ENCODE measurements at places on chromosomes 3 and 15.

DNA sequence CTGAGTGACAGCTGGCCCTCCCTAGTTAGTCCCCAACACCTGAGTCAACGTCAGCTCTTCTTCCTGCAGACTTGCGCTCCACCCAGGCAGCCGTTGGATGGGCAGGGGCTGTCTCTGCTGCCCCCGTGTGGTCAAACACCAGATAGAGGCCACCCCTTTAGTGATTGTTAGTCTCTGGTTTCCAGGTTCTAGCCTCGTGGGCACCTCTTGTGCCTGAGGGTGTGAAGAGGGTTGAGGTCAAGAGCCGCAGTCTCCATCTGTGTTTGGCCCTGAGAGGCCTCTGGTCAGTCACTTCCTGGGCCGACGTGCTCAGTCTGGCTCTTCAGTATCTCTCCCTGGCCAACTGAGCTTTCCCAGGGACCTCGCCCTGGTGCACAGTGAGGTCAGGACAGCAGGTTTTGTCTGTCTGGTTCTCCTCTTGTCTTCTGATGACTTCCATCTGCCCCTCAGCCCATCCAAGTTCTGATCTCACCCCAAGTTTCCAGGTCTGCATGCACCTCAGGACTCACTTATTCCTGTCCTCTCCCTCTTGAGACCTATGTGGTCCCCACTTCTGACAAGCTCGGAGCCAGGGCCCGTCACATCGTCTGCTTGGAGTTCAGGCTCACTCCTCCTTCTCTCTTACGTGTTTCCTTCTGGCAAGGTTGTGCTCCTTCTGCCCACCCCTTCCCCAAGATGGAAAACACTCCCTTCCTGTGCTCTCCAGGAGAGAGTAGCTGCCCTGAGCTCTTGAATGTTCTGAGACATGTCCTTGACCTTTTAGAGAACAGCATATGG, 20.9 kb downstream of the CD276 start:
- DNase-seq: peak; percentile 37

DNA sequence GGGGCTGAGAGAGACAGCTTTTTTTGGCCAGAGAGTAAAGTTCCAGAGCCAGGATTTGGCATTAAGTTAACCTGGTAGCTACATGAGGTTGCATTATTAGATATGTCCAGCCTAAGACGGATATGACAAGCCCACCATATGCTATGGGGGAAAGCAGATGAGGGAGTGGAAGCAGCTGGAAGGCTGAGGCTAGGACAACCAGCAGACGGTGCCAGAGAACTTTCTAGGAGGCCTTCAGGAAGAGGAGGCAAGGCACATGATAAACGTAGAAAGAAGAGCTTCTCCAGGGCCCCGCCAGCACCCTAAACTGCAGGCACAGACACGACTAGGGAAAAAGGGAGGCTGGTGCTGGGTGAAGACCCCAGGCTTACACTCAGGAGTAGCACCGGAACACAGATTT, 87.0 kb downstream of the CTNNB1 start:
- DNase-seq: no peak

DNA sequence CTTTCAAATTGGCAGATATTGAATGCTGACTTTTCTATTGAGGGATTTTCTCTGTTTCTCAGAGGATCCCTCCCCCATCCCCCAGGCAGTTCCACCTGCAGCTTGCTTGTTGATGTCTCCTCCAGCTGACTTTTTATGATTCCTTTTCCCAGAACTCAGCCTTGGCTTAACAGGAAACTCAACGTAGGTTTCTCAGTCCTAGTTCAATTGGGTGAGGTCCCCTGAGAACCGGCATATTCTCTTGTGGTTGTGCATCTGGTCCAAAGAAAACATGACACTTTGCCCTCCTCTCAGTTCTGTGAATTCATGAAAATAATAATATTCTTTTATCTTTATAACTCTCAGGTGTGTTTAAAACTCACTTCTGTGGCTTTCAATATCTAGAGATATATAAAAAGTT, 1222.1 kb downstream of the OTOL1 start:
- no peak for DNase-seq

DNA sequence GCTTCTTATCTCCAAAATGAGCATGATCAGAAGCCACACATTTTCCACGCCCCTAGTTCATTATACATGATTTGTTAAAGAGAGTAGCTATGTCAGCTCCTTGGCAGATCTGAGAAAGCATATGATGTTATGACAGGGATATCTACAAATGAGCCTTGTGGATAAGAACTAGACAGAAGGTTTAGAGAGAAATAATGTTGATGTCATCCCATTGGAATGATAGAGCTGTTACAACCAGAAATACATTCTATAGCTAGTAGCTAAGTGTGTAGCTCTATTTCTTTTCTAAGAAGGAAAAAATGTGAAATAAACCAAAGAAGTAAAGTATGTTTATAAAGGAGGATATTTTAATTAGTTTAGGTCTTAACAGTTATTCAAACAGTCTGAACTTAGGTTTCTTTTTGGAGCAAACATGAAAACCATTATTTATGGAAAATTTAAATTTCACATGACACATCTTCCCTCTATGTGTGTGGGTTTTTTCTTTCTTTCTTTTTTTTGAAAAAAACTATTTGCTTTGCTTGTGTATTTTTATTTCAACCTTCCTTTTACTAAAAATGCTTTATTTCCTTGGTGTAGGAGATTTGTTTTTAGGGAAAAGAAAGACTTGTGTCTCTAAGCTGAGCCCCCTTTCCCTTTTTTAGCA, 167.7 kb downstream of the GHSR start:
- no peak for DNase-seq

- DNase-seq: no peak
These were observed 4.8 kb downstream of the HES1 start for GRCh38 chr3:194140520-194141414.

DNA sequence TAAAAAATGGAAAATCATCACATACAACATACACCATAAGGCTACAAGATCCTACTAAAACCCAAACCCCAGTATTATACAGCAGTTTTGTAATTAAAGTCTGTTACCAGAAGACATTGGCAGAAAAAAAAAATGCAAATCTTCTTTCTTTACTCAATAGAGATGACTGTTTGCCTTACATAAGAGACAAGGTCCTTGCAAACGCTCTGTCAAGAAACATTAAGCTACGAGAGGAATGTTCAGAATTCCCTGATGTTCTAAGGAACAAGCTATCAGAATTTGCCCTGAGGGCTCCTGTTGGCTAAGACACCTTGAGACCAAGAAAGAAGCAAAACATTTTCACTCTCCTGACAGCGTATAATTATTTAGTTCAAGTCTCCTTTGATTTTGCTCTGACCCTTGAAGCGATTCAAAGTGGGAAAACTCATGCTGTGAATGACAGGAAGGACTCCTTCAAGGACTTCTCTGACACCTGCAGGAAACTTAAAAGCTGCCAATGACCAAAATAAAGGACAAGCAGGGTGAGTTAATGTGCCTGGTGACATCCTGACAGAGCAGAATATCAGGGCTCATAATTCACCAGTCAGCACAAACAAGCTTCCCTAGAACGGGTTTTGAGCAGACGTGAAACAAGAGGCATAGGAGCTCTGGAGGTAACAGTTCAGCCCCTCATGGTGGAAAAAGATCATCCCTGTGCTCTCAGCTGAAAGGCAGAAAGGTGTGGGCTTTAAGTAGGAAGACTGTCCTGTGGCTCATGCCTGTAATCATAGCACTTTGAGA, 2.5 kb downstream of the SCAMP2 start:
- no peak for DNase-seq

- DNase-seq: no peak
These were observed 67.1 kb downstream of the RASGRF1 start for GRCh38 chr15:79023546-79023890.

- no peak for DNase-seq
These were observed 1.6 kb upstream of the LTF start for GRCh38 chr3:46466273-46466672.

GRCh38 chr15:77243716-77244401, 172.9 kb upstream of the TSPAN3 start:
- DNase-seq: no peak

GRCh38 chr3:106006571-106006970, 137.8 kb upstream of the CBLB start:
- no peak for DNase-seq

DNA sequence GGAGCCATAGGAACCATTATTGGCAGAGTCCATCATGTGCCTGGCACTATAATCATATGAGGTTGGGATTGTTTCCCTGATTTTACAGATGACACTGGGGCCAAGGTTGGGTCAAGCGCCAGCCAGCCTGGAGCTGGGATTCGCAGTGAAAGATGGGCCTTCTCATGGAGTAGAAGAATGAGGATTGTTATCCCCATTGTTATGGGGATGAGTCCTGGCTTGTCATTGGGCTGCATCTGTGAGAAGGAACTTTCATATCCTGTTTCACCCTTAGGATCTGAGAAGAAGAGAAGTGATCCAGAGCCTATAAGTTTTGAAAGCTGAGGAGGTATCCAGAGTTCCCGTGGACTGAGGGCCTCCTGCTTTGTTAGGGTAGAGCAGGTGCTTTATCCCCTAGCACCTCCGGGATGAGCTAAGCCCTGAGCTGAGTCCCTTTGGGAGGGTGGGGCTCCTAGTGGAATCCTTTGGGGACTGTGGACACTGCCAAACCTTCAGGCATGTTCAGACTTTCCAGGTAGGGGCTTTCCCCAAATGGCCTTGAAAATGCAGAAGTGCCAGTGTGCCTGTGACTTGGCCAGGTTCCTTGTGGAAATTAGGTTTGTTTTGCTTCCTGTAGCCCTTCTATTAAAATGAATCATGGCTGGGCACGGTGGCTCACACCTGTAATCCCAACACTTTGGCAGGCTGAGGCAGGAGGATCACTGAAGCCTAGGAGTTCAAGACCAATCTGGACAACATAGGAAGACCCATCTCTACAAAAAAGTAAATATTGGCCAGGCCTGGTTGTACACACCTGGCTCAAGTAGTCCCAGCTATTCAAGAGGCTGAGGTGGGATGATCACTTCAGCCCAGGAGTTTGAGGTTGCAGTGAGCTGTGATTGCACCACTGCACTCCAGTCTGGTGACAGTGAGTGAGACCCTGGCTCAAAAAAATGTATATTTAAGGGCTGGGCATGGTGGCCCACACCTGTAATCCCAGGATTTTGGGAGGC, 30.2 kb upstream of the BSN start:
- no peak for DNase-seq

GRCh38 chr15:66739287-66739686, 37.3 kb downstream of the SMAD6 start:
- no peak for DNase-seq

GRCh38 chr3:188019727-188020126, 134.2 kb upstream of the LPP start:
- no peak for DNase-seq

- DNase-seq: no peak
These were observed 2.6 kb downstream of the KIF7 start for GRCh38 chr15:89652666-89653065.

DNA sequence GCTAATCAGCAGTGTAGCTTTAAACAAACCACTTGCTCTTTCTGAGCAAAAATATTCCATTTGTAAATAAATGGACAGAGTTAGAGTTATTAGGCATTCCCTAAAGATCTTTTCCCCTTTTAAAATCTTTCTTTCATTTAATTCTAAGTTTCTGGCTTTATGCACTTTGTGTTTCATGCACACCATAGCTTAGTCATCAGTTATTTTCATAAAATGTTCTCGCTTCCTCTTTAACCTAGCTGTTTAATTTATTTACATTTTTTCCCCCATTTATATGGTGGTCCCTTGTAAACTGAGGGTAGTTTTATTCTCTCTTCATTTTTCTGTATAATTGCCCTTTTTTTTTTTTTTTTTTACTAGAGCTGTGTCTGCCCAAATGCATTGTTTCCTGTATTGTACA, 315.0 kb upstream of the LRRFIP2 start:
- no peak for DNase-seq

DNA sequence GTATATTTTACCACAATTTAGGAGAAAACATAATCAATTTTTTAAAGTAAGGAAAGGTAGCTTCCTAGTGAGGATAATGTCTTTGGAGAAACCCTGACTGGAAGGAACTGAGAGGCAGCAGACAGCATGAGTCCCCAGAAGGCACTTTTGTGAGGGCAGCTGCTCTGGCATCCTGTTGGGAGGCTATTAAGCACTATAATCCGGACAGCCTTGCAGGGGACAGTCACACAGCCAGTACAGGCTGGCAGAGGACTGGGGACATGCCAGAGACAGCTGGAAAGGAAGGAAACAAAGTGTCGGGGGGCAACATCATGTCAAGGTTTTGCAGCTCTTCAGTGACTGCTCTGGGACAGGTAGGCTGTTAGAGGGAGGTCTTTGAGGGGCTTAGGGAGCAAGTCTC, 15.7 kb downstream of the ACAN start:
- DNase-seq: no peak

- DNase-seq: no peak
These were observed 103.0 kb downstream of the ETFA start for GRCh38 chr15:76208084-76208785.

DNA sequence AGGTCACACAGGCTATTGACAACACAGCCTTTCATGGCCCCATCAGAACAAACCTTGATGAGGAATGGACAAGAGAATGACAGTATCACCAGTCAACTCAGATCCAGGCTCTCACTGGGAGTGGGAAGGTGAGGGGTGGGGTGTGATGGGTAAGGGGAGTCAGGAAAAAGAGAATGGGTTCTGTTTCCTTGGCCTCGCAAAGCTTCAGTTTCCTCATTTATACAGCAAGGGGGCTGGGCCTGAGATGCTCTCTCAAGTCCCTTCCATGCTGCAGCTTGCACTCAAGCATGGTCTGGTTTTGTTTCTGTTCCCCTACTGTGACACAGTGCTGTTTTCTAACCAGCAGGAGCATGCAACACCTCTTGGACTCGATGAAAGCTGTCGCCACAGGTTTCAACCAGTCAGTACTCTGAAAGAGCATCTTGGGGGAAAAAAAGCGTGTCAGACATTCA, 65.7 kb upstream of the IL12A start:
- no peak for DNase-seq

DNA sequence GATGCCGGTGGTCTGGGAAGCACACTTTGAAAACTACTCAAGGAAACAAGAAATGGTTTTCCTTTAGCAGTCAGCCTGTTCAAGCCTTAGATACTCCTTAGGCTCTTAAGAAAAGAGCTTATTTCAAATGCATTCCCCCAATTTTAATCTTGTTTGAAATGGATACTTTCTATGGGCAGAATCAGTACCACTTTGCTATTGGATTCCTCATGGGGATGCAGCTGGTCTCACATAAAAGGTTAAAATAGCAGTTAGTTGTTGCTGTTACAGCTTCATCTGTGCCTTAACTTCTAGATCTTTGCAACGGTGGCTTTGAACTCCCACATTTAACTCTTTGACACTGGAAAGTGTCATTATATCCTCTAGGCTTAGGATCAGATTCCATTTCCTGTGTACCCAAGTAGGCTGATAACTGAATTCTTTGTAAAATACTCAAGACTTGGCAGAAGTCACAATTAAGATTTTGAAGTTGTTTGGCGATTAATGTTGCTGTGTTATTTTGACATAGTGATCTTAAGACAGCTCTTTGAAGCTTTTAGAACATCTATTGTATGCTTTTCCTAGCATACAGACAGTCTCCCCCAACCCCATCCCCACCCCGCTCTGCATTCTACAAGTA, 2.2 kb downstream of the THBS1 start:
- DNase-seq: no peak

- no peak for DNase-seq
These were observed 274.4 kb upstream of the ROBO2 start for GRCh38 chr3:76765511-76765910.

GRCh38 chr3:192831111-192831644, 86.5 kb downstream of the MB21D2 start:
- no peak for DNase-seq

GRCh38 chr3:73212683-73213082, 151.2 kb downstream of the EBLN2 start:
- DNase-seq: no peak

GRCh38 chr3:99269606-99270351, 368.3 kb upstream of the DCBLD2 start:
- no peak for DNase-seq

- DNase-seq: no peak
These were observed 219.3 kb downstream of the PTPRG start for GRCh38 chr3:61780455-61781228.

GRCh38 chr15:64247906-64248541, 85.2 kb upstream of the PPIB start:
- no peak for DNase-seq

All from stimulated activated CD8-positive, alpha-beta memory T cell treated with anti-CD3 and anti-CD28 coated beads, Interleukin-7, amount 100 ng/mL, for 24 hours (primary cell).